Upper lobe of right lung (tissue), 1 donor: ENCODE measurements at places on chromosomes 6 and 20.

- no peak for DNase-seq
Observed at GRCh38 chr6:75118925-75119515, 86.8 kb downstream of the COL12A1 start.

- no peak for DNase-seq
Observed at GRCh38 chr6:133644892-133645619, 243.9 kb upstream of the TCF21 start.

DNA sequence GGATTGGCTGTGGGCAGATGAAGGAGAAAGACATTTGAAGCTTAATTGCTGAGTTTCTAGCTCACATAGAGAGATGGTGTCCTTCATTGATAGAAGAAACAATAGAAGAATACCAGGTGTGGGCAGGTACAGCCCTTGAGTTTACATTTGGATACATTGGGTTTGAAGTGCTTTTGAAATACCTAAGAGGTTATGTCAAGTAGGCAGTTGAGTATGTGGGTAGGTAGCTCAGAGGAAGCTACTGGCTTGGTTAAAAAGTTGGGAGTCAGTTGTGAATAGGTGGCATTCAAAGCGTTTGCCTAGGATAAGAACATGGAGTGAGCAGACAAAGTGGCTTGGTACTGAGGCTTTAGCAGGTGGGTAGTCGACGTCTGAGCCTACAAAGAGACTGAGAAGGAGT, 25.0 kb downstream of the NDUFAF5 start:
- no peak for DNase-seq

GRCh38 chr6:455835-456234, 64.3 kb downstream of the IRF4 start:
- DNase-seq = no peak

- DNase-seq = peak; percentile 88
Observed at GRCh38 chr6:32192608-32193039, at the start of gene GPSM3. Gene GPSM3, minus strand, starts transcription at chr6:32192643. Its CDS starts 130 bp downstream, at chr6:32192513.

GRCh38 chr20:25309395-25310267, 61.7 kb downstream of the PYGB start:
- peak; percentile 75 for DNase-seq

DNA sequence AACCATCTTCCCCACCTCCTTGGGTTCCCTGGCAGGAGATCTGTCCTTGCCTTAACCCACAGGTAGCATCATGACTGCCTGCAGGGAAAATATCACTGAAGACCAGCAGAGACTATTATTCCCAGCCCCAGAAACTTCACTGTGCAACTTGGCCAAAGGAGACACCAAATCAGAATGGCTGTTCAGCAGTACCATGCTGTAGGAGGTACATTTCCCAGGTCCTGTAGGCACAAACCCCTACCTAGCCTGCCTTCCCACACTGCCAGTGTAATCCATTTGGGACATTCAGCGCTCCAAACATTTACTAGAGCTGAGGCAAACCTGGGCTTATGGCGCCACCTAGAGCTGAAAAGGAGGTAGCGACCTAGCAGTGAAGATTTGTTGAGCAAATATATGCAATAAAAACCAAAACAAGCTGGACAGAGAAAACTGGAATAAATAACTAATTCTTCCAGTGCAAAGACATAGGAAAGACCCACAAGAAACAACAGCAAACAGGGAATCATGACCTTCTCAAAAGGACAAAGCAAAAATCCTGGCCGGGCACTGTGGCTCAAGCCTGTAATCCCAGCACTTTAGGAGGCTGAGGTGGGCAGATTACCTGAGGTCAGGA, 60.3 kb downstream of the VTA1 start:
- DNase-seq = no peak

DNA sequence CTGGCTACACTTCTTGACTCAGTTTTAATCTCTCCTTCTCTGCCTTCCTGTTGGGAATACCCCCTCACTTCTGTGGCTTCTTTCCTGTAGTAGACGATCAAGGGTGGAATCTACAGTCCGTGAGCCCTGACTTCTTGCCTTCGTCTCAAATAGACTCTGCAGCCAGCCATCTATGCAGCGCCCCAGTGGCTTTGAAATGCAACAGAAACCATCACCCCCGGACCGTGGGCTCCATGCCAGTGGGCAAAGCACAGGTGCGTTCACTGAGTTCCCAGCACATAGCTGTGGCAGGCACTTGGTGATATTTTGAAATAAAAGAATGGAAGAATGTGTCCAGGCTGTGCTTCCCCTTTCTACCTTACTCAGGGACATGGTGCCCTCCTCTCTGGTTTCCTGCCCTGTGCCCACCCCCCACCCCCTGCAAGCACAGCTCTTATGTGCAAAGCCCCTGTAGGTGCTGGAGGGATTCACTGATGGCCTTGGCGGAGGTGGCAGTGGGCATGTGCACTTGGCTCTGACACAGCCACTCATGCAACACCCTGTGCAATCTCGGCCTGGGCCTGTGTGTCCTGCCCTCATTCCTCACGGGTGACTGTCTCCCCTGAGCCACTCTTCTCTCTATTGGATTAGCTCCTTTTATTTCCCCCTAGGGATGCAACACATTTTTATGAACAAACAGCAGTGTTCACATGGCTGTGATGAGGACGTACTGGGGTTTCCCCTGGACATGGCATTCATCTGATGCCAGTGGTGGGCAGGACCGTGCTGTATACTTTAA, 5.5 kb upstream of the CDSN start:
- DNase-seq = no peak

GRCh38 chr20:2293486-2293885, 2.3 kb upstream of the TGM3 start:
- DNase-seq = no peak

DNA sequence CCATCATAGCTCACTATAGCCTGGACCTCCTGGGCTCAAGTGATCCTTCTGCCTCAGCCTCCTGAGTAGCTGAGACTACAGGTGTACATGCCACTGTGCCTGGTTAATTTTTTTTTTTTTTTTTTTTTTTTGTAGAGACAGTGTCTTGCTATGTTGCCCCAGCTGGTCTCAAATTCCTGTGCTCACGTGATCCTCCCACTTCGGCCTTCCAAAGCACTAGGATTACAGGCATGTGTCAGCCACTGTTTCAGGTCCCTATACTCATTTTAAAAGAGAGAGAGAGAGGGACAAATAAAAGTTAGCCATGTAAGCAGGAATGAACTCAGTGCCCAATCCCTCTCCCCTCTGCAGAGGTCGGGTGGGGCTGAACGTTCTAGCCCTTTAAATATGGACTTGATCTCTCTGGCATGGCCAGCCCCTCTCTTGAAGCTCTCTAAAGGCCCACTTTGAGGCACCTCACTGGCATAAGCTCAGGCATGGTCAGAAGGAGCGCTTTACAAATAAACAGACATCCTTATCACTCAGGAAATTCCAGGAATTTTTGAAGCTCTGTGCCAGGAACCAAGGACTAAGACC, 9.0 kb upstream of the SERPINB1 start:
- DNase-seq = no peak

DNA sequence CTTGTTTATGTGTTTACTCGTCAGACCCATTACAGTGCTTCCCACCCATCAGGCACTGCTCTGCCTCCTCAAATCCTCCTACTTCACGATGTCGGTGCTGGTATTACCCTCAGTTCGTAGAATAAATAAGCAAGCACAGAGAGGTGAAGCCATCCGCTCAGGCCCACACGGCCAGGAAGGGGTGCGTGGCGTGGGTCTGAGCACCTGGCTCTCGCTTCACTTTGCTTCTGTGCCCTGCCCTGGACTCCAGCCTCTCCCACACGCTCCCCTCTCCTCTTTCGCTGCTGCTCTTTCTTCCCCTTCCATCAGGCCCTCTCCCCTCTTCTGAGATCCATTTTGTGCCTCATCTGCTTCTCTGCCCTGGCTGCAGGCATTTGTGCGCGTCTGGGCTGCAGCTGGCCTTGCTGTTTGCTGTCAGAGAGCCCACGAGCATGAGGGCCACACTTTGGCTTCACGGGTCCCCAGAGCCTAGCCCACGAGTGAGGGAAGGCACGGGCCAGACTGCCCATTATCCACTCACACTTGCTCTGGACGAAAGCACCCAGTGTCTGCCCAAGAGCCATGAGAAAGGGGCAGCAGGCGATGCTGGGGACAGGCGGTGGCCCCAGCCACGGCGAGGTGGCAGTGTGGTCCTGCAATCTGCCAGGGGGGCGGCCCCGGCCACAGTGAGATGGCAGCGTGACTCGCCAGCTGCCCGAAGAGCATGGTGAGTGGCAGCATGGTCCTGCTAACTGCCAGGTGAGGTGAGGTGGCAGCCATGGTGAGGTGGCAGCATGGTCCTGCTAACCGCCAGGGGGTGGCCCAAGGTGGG, 96.2 kb upstream of the MPC1 start:
- no peak for DNase-seq

DNA sequence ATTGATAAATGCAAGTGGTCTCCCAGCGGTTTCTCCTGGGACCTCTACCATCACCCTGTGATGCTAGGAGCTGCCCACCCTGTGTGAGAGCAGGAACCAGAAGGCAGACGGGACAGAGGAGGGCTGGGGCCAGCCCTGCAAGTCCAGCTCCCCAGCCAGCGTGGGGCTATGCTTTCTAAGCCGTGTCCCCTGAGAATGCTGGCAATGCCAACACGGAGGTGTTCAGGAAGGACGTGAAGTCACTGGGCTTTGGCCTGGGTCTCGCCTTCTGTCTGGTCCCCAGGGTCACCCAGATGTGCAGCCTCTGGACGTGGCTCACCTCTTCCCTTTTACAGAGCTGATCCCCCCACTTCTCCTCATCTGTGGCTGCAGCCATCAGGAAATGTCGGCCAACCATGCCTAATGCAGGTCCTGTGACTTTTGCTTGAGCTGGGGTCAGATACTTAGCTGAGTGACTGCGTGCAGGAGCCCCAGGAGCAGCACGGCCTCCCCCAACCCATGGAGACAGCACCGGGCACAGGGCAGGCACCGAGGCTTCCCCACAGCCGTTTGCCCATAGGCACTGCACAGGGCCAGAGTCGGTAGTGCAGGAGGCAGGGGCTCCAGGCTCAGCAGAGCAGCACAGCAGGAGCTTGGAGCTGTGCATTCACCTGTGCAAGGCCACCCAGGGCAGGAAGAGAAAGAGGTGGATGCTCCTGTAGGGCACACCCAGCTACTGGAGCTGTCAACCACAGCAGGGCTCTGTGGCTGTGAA, 66.2 kb downstream of the GNAS-AS1 start:
- DNase-seq = peak; percentile 54

GRCh38 chr6:149127212-149127611, 190.3 kb upstream of the TAB2 start:
- no peak for DNase-seq

DNA sequence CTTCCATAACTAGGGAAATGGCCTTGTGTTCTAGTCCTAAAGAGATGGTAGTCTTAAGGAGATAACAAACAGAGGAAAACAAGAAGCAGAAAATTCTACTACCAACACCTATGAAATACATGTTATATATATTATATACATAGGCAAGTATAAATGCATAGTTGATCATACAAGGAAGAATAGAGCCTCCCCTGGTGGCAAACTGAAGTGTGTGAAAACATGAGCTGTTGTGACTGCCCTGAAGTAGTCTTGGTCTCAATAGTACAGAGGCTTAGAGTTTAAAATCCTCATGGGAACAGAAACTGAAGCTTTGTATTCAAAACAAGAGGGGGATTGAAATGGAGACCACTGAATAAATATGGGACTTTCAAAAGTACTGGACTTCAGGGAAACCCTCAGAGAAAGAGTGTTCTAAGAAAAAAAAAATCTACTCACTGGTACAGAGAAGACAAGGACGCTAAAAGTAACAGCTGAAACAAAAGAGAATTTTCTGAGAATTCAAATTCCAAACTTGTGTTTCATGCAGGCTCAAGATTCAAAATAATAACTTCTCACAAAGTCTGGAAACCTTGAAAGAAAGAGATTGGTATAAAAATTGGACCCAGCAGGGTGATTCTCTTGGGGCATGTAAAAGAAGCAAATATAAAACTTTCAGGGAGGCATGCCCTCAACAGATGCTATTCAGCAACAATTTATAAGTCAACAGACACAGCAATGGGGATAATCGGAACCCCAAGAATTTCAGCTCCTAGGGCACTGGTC, 59.7 kb upstream of the SAMD3 start:
- DNase-seq = no peak

DNA sequence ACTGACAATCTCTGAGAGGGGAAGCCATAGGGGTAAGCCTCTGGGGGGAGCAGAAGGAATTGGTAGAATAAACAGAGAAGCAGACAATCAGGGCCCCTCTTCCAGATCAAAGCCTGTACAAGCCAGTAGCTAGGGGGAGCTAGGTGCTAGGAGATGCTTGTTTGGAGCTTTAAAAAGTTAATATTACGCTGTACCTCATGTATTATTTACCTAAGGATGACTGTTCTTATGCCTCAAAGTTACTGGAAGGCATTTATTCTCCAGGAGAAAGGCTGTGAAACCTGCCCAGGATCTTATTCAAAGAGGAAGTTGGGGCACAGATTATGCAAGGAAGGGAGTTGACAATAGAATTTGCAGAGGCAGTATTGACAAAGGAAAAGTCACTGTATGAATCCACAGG, 111.8 kb upstream of the SLC35F1 start:
- DNase-seq = no peak

DNA sequence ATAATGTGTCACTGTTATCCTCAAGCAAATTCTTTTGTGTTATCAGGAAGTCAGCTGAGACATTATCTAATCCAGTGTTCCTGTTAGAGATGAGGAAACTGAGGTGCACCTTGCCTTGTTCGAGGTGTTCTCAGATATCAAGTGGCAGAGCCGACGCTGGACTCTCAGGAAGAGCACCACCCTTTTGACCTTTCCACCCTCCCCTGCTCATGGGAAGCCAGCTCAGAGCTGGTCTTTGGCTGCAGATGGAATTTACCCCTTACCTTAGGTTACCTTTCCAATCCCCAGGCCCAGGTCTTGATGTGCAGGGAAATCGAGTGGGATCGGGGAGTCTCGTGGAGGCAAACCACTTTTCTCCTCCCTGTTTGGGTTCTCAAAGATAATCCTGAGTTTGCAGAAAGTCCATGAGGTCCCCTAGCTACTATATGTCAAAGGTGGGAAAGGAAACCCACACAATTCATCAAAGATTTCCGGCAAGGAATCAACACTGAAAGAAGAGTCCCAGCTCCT, 62.9 kb upstream of the PIM1 start:
- DNase-seq = no peak

DNA sequence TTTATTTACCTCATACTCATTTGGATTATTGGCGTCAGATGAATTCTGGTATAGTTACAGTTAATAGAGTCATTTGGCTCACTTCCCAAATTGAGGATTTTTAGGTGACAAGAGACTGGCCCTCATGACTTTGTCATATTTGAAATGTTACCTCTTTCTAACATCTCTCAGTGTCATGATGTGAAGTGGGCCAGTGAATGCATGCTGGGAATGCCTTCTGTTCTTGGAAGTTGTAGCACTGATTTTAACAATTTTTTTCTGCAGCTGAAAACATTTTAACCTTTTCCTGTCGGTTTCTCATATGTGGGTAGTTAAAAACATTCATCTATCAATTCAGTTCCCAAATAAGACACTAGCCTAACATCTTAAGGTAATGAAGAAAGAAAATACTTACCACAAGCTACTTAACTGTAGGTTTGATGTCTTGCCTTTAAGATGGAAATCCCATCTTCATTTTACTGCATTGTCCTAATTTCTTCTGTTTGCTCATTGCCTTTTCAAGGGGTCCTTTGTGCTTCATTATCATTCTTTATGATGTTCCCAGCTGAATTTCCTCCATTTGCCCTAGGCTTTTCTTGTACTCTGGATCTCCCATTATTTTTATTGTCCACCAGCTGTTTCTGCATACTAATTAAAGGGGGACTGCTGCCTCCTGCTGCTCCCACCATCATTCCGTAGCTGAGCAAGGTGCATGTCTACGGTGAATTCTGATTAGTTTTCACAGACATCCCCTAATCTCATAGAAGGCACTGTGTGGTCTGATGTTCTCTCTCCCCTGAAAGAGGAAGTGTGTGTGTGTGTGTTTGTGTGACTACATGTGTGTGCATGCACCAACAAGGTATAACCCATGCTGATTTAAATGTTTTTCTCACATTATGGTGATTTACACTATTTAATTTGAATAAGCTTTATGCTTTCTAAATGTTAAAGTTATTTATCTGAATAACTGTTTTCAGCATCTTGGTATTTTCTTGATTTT, 109.5 kb downstream of the B3GAT2 start:
- no peak for DNase-seq
